ENCODE measurements at places on chromosomes 11 and 22.

DNA sequence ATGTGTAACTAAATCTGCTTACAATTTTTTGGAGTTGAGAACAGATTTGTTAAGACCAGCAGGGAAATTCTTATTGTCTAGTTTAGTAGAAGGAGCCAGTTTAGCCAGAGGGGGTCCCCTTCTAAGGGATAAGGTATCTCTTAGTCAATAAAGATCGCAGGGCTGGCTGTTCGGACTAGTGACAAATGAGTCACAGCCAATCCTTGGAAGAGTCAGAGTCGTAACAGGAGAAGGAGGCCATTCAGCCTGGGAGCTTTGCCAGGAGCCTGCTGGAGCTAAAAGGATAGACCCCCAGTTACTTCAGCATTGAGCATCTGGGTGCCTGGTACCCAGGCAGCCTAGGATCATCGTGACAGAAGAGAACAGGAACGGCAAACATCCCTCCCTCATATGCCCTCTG is 191.6 kb upstream of the ARHGAP20 start:
- no peak for DNase-seq

- DNase-seq, result no peak
Observed at GRCh38 chr11:92929653-92930052, 39.8 kb upstream of the MTNR1B start.

GRCh38 chr11:48058064-48058463 is 77.7 kb downstream of the PTPRJ start:
- no peak for DNase-seq

DNA sequence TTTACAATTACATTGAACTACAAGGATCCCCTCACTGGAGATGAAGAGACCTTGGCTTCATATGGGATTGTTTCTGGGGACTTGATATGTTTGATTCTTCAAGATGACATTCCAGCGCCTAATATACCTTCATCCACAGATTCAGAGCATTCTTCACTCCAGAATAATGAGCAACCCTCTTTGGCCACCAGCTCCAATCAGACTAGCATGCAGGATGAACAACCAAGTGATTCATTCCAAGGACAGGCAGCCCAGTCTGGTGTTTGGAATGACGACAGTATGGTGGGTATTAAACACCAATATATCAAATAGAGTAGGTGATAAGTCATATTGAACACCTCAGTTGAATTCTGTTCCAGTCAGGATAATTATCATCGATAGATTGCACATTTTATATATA is 4.4 kb downstream of the FBXO7 start:
- no peak for DNase-seq

DNA sequence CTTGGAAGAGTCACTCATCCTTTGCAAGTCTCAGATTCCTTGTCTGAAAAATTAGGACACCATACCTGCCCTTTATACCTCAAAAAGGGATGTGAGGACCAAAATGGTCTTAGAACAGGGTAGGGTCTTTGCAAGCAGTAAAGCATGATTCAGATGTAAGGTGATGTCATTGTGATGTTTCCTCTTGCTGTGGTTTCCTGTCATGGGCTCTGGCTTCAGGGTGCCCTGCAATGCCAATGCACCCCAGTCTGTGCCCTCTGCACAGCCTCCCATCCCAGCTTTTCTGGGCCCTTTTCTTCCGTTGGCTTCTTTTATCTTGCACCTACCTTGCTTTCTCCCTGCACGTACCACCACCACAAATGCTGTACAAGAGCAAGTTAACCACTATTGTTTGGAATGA is 87.8 kb upstream of the NNMT start:
- DNase-seq, result no peak

- no peak for DNase-seq
Observed at GRCh38 chr11:19327280-19327679, 86.5 kb upstream of the E2F8 start.

DNA sequence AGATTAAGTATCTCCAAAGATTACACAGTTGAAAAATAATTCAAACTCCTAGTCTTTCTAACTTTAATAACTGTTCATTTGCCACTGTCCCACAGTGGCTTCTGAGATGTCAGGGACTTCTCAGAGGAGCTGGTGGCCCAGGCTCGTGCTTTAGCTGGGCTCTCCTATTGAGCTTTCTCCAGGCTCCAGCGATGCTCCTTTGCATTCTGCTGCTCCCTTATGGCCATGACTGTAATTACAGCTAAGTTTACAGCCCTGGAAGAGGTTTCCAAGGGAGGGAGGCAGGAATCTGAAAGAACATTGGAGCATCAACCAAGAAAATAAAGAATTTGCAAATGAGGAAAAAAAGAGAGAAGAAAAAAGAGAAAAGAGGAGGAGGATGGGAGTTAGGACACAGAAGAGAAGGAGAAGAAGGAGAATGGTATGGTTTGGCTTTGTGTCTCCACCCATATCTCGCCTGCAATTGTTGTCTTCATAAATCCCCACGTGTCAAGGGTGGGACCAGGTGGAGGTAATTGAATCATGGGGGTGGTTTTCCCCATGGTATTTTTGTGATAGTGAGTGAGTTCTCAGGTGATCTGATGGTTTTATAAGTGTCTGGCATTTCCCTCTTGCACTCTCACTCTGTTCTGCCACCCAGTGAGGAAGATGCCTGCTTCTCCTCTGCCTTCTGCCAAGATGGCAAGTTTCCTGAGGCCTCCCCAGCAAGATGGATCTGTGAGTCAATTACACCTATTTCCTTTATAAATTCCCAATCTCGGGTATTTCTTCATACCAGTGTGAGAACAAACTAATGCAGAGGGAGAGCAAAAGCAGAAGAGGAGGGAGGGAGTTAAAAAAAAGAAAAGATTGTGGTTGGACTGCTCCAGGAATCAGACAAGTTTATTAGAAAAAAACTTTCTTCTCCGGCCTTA is 857.0 kb downstream of the KCNA4 start:
- DNase-seq, result no peak

DNA sequence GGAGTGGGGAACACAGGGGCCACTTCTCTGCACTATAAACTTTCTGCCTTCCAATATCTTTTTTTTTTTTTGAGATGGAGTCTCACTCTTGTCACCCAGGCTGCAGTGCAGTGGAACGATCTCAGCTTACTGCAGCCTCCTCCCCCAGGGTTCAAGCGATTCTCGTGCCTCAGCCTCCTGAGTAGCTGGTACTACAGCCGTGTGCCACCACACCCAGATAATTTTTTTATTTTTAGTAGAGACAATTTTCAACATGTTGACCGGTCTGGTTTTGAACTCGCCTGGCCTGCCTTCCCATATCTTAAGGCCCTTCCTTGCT is 1.7 kb downstream of the SLC3A2 start:
- DNase-seq, result no peak

DNA sequence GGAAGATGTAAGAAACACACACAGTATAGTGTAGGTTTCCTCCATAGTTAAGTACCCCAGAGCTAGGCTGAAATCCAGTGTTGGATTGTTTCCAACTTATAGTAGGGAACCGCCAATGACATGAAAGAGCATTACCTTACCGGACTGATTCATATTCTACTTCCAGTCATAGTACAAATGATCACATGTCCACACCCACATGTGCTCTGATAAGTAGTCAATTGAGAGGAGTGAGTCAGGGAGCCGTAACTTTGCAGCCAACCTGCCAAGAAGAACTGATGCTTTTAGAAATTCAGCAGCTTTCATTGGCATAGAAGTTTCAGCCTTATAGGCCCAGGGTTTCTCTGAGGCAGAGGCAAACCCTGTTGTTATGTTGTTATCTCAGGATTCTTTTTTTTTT is 240.6 kb downstream of the ETS1 start:
- no peak for DNase-seq

GRCh38 chr11:92253945-92254344 is 29.3 kb downstream of the FAT3 start:
- no peak for DNase-seq

DNA sequence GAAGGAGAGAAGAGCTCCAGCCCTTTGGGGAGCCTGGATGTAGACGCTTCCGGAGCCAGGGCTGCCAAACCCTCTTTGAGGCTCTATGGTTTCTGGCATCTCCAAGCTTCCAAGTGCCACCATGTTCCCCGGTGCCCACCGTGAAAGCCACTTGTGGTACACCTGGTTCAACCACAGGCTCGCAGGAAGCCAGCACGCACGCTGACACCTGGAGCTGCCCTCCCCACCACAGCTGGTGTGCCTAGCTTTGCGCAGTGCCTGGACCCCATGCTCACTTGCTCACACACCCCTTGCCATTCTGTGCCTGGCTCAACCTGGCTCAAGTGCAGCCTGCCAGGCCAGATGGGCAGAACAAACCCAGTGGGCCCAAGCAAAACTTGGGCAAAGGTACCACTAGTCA is 831.4 kb downstream of the DLG2 start:
- no peak for DNase-seq

Data from heart left ventricle (tissue), 16 donors.